Substantia nigra (tissue), 51 donors: ENCODE measurements at places on chromosomes 1 and 21.

DNA sequence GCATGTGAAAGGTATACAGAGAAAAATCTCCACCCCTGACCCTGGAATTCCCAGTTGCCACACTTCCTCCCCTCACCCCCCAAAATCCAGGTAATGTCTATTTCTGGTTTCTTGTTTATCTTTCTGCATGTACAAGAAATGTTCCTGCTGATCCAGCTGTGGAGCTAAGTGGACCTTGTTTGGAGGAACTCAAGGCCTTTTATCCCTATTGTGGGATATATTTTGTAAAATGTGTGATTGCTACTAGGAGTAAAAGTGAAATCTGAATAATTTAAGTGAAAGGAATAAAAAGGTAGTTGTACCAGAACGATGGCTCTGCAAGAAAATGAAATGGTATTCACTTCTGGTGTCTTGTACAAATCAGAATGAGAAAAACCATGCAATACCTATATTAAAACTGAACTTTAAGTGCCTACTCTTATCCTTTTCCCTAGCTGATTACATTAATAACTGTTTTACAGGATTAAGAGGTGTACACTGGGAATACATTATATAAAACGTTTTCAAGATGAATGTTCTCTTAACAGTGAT, 3.0 kb downstream of the SPEN start:
- DNase-seq = no peak

DNA sequence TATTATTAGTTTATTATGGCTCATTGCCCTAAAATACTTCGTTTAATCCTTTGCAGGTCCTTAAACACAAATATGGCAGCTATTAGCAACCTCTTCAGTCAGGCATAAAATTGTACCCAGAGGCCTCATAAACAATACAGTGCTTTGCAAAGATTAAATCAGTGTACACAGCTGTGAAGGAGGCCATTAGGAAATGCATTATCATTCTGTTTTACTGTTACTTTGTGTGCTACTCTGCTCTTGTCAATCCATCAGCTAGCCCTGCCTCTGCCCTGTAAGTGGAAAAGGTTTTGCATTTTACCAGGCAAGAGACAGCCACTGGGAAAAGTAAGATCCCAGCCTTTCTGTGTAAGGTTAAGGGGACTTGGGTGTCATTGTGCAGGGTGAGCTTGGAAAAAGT, 415.7 kb upstream of the DAB1 start:
- no peak for DNase-seq

GRCh38 chr1:169110689-169111447, 4.4 kb downstream of the ATP1B1 start:
- DNase-seq = no peak

- peak; percentile 89 for DNase-seq
These were observed at the start of gene CNTN2 for GRCh38 chr1:205042911-205043806. CNTN2 (plus strand) TSS chr1:205043212; CDS start chr1:205053186, 9,974 bp downstream.

DNA sequence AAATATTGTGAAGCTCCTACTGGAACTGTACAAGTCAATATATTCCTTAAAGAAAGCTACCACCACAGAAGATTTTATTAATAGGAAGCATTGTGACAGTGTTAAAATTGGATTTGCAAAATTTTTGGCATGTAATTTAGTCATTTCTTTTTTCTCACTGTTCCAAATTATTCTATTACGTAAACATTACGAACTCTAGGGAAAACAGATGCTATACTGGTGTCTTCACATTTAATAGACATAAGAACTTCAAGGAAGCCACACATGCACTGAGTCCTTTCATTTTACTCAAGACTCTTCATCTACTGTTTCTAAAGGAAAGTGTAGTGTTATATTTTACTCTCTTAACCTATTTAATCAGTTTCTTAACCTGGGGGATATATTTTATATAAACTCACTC, 135.4 kb downstream of the HMCN1 start:
- no peak for DNase-seq

DNA sequence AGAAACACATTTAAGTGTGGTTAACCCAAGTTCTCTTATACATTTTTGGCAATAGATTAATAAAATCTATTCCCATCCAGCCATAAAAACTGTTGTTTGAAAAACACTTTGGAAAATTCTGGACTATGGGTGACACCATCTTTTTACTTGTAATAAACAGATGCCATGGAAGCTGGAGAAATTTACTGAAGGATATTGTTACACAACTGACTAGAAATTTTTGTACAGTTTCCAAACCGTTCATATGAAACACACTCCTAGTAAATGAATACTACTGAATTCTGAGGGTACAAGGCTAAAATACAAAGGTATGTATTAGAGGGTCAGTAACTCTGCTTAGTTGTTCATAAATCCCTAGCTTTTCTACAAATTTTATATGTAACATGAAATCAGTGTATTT, 48.7 kb downstream of the TRIM33 start:
- DNase-seq = no peak

DNA sequence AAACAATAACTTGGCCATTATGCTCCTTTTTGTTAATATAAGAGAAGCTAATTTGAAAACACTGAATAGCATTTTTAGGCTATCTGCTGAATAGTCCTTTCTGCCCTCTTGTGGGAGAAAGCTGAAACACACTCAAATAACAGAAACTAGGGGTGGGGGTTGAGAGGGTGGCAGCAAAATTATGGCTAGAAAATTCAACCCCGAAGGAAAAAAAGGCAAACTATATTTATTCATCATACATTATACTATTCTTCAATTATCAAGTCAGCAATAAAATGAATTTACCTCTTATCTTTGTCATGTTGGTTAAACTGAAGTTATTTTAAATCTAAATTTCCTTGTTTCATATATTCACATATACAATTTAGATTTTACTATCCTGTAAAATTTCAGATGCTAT, 255.9 kb downstream of the FAF1 start:
- DNase-seq = no peak

- no peak for DNase-seq
These were observed 174.1 kb upstream of the SGIP1 start for GRCh38 chr1:66359815-66360214.

- no peak for DNase-seq
These were observed 124.4 kb upstream of the BARHL2 start for GRCh38 chr1:90841473-90841872.

DNA sequence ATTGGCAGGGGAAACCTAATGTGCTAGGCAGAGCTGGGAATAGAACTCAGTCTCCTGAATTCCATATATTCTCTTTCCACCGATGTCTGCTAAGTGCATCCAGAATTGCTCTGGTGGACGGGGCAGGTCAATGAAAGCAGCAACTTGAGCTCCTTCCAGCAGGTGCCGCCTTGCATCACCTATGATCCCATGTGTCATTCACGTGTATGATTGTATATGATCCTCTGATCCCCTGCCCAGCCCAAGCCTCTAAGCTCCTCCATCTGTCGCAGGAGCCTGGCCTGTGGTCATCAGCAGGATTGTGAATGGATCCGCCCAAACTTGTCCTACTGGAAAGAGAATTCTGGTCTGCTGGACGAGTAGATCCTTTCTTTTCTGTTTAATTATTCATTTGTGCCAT, 13.1 kb downstream of the ACTA1 start:
- DNase-seq = no peak

DNA sequence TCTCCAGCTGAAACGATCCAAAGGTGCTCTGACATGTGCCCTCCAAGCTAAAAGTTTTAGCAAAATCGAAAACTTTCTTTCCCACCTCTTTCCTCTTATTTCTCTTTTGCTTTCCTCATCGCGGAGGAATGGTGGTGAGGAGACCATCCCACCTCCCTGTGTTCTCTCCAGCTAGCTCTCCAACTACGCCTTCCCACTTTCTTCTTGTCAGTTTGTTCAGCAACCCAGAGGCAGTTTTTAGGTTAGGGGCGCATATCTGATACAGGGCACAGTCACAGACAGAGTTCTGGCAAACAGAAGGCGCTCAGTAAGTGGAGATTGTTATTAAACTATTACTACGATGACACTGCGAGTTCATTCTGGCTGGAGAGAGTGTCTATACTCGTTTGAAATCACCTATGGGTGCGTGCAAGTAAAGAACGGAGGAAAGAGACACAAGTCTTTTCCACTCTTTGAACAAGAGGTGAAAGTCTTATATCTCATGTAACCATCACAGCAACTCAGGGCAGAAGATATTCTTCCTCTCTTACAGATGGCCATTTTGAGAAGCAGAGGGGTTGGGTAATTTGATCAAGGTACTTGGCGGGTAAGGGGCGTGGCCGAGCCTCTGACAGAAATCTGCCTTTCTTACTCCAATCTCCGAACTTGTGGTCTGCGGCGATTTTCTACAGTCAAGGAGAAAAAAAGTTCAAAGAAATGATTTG, 13.9 kb downstream of the HLX start:
- DNase-seq = no peak

DNA sequence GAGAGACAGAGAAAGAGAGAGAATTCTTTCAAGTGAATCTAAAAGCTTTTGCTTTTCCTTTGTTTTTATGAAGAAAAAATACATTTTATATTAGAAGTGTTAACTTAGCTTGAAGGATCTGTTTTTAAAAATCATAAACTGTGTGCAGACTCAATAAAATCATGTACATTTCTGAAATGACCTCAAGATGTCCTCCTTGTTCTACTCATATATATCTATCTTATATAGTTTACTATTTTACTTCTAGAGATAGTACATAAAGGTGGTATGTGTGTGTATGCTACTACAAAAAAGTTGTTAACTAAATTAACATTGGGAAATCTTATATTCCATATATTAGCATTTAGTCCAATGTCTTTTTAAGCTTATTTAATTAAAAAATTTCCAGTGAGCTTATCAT, 117.6 kb downstream of the PTPRC start:
- DNase-seq = no peak

DNA sequence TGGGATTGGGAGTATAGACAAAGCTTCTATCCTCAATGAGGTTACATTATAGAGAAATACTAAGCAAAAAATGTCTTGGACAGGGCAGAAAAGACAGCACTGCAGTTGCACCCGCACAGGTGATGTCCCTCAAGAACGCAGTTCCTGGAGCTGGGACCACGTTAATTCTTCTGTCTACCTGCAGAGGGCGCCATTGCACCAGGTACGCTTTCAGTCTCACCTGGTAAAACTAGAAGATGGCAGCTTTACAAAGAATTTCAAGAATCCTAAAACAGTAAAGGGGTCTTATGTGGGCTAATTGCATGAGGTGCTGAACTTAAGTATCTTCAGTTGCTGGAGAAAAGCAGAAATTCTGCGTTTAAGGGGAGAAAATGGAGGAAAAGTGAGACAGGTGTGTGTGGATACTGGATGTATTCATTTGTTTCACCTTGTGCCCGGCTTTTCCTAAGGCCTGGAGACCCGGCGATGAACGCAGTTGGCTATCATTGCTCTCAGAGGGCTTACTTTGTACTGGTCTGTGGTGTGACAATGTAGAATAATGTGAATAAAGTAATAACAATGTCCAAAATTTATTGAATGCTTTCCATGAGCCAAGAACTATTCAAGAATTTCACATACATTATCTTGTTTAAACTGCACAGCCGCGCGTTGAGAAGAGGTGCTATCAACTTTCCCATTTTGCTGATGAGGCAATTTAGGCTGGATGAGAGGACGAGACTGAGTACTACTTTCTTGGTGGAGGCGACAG, 276.3 kb upstream of the GREM2 start:
- DNase-seq = no peak

DNA sequence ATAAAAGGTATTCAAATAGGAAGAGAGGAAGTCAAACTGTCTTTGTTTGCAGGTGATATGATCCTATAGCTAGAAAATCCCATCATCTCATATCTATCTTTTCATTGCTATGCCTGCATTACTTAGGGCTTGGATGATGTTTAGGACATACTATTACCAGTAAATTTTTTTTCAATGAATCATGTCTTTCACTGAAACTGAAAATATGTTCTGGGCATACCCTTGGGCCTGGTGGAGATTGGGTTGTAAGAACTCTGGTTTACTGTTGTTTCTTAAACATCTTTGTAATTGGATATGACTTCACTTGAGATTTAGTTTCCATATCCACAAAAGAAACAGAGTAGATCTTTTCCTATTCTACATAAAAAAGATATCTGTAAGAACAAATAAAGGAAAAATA, 502.2 kb upstream of the PRMT6 start:
- no peak for DNase-seq

DNA sequence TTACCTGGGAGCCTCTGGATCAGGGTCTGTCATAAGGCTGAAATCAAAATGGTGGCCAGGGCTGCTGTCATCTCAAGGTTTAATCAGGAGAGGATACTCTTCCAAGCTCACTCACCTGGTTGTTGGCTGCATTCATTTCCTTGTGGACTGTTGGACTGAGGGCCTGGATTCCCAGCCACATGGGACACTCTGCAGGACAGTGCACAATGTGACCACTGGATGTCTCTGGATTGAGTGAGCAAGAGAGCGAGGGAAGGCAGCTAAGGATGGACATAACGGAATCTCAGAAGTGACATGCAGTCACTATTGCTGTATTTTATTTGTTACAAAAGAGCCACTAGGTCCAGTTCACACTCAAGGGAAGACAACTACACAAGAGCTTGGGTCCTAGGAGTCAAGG, 229.1 kb downstream of the S1PR1 start:
- no peak for DNase-seq

GRCh38 chr1:185463011-185463410, 146.0 kb upstream of the IVNS1ABP start:
- DNase-seq = no peak

GRCh38 chr1:10962483-10962882, 50.0 kb upstream of the TARDBP start:
- no peak for DNase-seq

GRCh38 chr1:114262337-114262736, 108.7 kb upstream of the SYT6 start:
- no peak for DNase-seq

GRCh38 chr1:74713849-74714248, 19.0 kb downstream of the CRYZ start:
- no peak for DNase-seq

- DNase-seq = no peak
These were observed 9.8 kb downstream of the SH3GLB1 start for GRCh38 chr1:86714159-86714558.

- DNase-seq = no peak
These were observed 316.2 kb upstream of the FMN2 start for GRCh38 chr1:239775466-239775865.

DNA sequence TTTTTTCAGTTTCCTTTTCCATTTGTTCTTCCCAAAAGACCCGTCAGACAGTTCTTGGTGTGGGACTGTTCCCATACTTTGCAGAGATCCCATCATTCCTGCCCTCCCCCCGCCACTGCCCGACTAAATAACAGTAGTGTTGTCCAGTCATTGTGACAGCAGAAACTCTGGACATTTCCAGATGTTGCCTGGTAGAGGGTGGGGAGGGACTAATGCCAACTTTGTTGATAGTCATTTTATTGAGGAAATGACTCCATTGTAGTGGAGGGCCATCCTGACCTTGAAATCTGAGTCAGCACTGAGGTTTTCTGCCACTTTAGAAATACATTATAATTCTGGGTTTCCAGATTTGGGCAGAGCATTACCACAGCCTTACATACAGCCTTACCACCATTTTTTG, 85.4 kb downstream of the CEP350 start:
- DNase-seq = peak; percentile 10

DNA sequence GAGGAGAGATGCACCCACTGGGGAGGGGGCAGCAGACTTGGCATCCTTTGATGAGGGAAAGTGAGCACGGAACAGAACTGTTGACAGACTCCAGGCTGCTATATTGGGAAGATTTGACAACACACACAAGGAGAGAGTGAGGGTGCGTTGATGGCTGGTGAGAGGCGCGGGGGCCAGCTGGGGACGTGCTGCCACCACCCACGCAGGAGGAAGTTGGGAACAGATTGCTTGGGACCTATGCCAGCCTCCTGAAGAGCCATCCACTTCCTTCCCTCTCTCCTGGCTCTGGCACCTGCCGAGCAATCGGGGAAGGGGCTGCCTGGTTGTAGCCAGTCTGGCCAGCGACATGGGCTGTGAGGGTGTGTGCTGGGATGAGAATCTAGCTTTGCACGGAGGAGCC, 223.7 kb upstream of the CSF3R start:
- DNase-seq = no peak
